ENCODE measurements at places on chromosomes 4 and X.

GRCh38 chrX:47623540-47624027 is 3.9 kb upstream of the SYN1 start:
- DNase-seq: peak; percentile 46

- no peak for DNase-seq
Observed at GRCh38 chr4:134078230-134078914, 123.2 kb downstream of the PABPC4L start.

GRCh38 chr4:138334346-138335016 is 92.3 kb upstream of the SLC7A11 start:
- no peak for DNase-seq

DNA sequence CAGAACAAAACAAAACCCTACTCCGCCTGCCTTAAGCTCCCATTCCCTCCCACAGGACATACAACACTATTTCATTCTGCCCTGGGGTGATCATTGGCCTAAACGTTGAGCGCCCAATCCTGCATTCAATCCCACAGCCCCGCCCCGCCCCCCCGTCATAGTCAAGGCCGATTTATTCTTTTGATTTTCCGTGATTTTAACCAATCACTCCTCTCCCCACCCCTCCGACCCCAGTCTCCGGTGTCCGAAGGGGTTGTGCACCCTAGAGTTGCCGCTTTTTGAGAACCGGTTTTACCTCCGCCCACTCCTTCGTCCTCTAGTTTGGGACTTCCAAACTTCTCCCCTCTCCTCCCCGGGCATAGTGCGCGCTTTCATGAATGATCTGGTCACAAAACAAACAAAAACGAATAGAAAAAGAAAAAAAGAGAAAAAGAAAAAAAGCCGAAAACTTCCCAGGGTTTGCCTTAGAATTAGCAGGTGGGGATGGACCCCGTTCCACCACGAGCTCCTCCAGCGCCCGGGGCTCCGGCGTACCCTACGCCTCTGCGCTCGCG is 446 bp upstream of the UBE2A start:
- no peak for DNase-seq

- no peak for DNase-seq
Observed at GRCh38 chr4:99252746-99253145, 33.7 kb upstream of the ADH6 start.

- no peak for DNase-seq
Observed at GRCh38 chr4:148116264-148116663, 325.9 kb downstream of the NR3C2 start.
